H54 (cell line): ENCODE measurements at places on chromosomes 4 and X.

GRCh38 chr4:84099599-84099998 lies 399.5 kb downstream of the NKX6-1 start:
- no peak for DNase-seq

- no peak for DNase-seq
These were observed 15.1 kb upstream of the PIGA start for GRCh38 chrX:15350329-15350996.

DNA sequence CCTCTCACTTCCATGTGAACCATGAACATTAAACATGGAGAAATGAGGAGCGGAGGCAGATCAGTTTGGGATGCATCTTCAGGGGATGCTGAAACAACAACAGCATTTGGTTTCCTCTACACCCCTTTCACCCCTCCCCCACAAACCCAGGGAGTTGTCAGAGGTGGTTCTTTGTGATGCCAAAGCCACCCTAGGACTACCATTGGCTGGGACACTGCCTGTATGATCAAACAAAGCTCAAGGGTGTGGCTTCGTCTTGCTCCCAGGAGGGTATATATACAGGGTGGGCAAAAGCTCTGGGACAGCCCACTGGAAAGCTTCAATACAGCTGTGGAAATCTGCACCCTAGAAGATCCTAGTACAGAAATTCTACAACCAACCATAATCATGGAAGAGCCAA lies at the start of gene SPANXN4:
Gene SPANXN4 (plus strand): TSS at position 301 of the 400 bp plus-strand sequence. CDS start 87 bp downstream, at position 388.
- DNase-seq = no peak

- no peak for DNase-seq
These were observed 9.2 kb upstream of the RNF150 start for GRCh38 chr4:141142423-141142822.

DNA sequence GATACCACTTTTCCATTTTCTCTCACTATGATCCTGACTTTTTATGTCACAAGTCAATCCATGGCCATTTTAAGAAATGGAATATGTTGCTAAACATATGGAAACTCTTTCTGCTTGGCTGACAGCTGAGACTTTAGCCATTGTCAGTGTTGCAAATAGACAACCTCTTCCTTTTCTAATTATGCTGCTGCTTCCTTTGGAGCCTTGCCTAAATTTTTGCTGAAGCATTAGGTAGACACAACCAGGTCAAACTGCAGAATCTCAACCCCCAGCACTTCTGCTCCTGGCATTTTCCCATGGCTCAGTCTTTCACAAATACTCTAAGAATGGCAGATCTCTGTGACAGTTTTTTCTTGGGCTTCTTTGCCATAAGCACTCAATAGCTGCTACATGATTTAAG lies 543.3 kb downstream of the GRID2 start:
- no peak for DNase-seq

DNA sequence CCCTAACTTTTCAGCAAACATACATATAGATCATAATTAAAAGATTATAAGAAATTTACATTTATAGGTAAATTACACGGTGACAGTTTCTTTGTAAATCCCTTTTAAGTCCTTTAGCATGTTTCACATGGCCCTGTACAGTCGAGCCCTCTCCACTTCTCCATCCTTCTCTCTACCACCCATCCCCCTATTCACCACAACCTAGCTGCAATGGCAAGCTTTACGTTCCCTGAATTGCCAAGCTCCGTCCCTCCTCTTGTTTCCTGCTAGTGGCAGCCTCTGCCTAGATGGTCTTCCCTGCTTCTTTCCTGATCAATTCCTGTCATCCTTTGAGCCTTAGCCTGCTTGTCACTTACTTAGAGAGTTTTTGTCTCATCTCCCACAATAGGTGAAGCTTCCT lies 116.2 kb downstream of the TMA16 start:
- DNase-seq = no peak

GRCh38 chrX:63363788-63364187 lies 12.7 kb upstream of the SPIN4 start:
- DNase-seq = no peak

- no peak for DNase-seq
These were observed 14.7 kb upstream of the GSX2 start for GRCh38 chr4:54085284-54085683.

DNA sequence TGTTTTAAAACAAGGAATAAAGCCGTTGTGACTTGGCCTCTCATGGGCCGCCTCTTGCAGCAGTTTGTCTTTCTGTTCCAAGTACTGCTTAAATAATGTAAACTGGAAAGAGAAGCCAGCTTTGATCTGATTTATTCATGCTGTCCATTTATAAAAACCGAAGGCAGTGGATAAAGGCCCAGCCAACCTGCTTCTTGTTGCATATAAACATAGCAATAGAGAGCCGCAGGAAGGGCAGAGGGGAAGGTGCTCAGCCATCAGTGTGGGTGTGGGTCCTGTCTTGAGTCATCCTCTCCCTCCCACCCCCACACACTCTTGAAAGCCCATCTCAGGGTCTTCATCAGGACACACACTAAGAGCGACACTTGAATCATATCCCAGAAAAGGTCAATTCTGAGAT lies 187.9 kb upstream of the FAM9B start:
- DNase-seq = no peak

- peak; percentile 1 for DNase-seq
These were observed 282.9 kb downstream of the USP46 start for GRCh38 chr4:52376132-52376704.

GRCh38 chr4:46894826-46895225 lies 14.2 kb downstream of the COX7B2 start:
- no peak for DNase-seq

GRCh38 chrX:64192673-64193072 lies 12.8 kb downstream of the AMER1 start:
- DNase-seq = no peak

- no peak for DNase-seq
These were observed 69.5 kb downstream of the ACOX3 start for GRCh38 chr4:8370835-8371595.

- DNase-seq = no peak
These were observed 72.1 kb upstream of the MAMLD1 start for GRCh38 chrX:150291014-150291413.
